ENCODE measurements at places on chromosomes 3 and 15.

- no peak for DNase-seq
Observed at GRCh38 chr15:78679089-78679511, 38.1 kb upstream of the CHRNB4 start.

GRCh38 chr3:93973131-93974126 is at the start of gene PROS1:
TSS of gene PROS1 (minus strand) at chr3:93973896. CDS start at chr3:93973749, 147 bp downstream.
- DNase-seq: peak; percentile 34

DNA sequence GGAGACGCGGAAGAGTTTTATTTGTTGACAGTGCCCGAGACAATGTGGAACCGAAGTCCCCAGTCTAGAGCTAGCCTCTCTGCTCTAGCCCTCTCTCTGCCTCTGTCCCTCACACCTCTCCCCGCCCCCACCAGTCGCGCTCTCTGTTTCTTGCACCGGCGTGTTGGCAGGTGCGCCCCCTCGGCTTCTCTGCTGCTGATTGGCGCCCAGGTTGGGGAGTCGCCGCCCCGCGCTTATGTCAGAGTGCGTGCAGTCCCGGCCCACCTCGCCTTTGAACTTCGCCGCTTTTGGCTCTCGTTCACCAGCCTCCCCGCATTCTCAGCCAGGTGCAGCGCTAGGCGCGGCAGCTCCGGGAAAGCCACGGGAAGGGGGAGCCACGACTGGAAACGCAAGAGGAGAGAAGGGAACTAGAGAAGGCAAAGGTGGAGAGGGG is at the start of gene SOX14:
TSS of gene SOX14 (plus strand) at position 315 of the 433 bp plus-strand sequence. CDS start 470 bp downstream, outside the sequence.
- no peak for DNase-seq

DNA sequence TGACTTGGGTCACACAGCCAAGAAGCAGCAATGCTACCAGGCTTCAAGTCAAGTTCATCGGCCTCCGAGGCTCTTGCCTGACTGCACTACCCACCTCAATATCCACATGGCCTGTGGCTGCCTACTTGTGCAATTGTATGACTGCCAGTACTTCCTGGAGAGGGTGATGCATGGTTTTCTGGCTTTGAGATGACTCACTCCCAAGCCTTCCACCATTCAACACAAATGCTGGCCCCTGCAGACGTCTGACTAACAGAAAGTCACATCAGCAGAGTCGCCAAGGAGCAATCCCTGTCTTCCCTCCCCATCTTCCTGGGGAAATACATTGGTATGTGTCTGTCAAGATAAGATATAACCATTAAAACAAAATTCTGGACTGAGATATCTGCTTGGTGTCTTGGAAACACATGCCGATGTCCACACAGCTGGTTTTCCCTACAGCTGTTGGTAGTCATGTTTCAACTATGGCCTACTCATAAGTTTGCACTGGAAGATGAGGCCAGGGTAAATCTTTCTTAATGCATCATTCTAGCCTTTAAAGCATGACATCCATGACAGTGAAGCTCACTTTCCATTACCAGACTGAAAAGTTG is 79.6 kb upstream of the SPATA12 start:
- DNase-seq: peak; percentile 66

DNA sequence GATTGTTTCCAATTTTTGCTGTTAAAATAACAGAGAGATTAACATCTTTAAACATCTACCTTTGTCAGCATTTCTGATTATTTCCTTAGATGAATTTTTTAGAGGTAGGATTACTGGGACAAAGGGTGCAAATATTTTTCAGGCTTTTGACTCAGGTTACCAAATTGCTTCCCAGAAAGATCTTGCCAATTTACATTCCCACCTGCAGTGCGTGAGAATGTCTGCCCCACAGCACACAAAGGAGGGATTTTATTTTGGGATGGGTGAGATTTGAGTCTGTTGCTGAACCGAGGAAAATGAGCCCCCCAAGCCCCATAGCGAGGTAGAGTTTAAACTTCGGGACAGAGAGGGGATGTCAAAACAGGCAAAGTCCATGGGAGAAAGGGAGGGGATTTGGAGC is 25.9 kb upstream of the RNU6-1 start:
- DNase-seq: no peak

GRCh38 chr3:14769544-14770325 is 49.0 kb upstream of the FGD5 start:
- DNase-seq: no peak

DNA sequence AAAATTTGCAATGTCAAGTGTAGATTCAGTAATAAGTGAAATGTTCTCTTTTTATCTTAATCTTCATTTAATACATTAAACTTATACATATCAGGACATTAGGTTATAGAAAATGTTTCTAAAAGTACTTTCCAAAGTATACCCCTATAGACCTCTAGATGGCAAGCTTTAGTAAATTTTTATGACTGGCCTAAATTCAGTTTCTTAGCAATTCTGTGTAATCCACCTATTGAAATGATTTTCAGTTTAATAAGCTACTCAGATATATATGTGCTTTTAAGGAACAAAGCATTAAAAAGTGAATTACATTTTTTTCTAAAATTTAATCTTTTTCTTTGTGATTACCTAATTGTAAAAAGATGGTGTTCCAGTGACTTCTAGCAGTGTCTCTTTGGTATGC is 342.2 kb downstream of the GBE1 start:
- no peak for DNase-seq

DNA sequence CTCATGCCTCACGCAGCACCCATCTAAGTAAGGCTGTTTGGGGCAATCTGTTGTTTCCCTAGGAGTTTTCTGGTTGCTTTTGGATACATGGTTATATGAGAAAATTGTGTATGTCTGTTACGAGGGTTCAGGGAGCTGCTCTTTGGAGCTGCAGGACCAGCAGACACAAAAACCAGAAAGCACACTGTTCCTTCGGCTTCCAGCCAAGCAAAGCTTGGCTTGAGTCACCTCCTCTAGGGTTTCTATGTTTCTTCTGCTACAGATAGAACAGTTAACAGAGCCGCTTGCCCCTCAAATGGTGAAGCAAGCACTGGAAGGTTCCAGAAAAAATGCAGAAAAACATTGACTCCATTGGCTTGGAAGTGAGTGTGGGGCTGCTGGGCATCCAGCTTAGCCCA is 49.2 kb upstream of the CTDSPL start:
- DNase-seq: no peak

GRCh38 chr15:58161436-58161930 is 23.3 kb downstream of the AQP9 start:
- DNase-seq: no peak

DNA sequence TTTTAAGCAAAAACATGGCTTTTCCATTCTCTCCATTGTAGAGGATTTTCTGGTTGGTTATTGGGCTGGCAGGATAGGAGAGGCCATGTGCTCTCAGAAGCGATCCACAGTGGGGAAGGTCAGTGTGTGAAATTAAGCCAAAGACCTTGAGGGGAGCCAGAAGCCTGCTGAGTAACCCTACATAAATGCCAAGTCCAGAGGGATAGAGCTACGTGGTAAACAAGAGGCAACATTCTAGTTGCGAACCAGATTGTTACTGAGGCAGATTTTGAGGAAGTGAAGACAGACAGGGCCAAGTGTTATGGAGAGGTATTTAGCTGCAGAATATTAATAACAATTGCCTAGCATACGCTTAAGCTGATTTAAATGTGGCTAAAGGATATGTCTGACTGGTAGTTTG is 592.8 kb upstream of the GBE1 start:
- no peak for DNase-seq

DNA sequence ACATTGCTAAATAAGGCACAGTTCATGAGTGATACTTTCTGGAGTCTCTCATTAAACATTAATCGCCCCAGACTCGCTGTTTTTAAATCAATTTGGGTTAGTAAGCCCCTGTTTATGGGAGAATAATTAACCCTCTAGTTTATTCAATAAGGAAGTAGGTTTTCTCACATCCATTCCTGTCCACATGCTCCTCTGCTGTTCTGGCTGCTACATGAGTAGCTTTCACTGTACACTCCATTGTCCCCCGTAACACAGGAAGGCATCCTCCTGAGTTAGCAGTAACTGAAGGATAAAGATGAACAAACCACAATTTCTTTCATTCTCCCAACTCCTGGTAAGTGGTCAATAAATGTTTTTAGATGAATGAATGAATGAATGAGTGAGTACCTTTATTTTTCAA is 378.5 kb downstream of the DIPK2A start:
- no peak for DNase-seq

DNA sequence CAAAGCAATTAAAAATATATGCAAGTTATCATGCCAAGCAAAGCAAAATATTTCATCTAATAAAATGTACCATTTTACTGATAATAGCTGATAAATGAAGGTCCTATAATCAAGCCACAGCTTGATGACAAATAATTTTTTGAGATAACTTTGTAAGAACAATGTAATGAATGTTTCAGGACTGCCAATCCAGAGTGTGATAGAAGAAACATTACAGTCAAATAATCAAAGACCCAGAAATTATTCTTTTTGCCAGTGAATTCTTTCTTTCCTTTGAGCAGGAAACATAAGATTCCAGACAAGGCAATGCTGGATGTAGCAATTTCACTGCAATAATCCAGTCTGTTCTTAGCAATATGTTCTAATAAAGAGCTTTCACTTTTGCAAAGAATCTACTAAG is 556.1 kb downstream of the PLOD2 start:
- no peak for DNase-seq

DNA sequence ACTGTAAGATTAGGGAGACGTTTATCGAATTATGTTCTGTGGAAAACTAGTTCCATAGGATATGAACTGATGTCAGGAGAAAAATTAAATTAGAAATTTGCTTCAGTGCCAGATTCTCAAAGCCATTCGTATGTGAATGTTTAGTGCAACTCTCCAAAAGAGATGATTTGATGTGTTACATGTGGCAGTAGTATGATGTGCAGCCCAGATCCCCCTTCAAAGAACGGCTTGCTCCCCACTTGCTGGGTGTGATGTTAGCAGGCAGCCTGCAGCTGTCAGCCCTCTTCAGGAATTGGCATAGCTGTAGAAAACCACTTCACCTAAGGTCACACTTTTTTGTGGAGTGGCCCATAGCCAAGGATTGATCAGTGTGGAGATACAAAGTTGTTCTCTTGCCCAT is 127.0 kb upstream of the CCDC54 start:
- no peak for DNase-seq

- no peak for DNase-seq
Observed at GRCh38 chr3:52121464-52121805, 32.8 kb downstream of the POC1A start.

GRCh38 chr15:62989366-62990055 is 53.0 kb upstream of the TPM1 start:
- DNase-seq: no peak

GRCh38 chr15:90427185-90427584 is 39.1 kb downstream of the IQGAP1 start:
- DNase-seq: no peak

DNA sequence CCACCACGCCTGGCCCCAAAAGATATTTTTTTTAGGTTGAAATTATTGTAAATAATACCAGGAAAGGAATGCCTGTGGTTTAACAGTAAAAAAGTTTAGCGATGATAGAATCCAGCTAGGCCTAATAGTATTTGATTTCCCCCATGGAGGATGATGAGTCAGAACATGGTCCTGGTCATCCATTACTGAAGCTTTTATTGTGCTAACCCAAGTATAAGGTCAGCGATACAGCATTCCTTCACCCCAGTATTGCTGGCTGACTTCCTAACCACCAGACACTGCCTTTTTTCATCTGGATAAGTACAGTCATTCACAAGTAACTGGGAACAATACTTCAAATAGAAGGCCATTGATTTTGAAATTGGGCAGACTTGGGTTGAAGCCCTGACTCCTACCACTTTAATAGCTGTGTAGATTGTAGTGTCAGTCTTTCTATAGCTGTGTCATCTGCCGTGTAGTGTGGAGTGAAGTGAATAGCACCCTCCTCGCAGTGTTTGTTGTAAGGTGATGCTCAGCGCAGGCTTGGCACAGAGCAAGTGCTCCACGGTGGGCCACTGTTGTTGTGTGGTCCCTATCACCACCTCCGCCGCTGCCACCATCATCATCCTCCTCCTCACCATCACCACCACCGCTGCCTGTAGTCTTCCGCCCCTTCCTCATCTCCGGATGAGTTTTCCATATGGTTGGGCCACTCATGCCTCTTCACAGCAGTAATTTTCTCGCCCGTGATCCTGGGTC is 436.0 kb upstream of the TPM1 start:
- DNase-seq: no peak

GRCh38 chr3:61743067-61743466 is 181.7 kb downstream of the PTPRG start:
- no peak for DNase-seq

- no peak for DNase-seq
Observed at GRCh38 chr3:184380627-184381260, 890 bp downstream of the CHRD start.

- DNase-seq: no peak
Observed at GRCh38 chr15:71747128-71748083, 62.9 kb upstream of the NR2E3 start.

DNA sequence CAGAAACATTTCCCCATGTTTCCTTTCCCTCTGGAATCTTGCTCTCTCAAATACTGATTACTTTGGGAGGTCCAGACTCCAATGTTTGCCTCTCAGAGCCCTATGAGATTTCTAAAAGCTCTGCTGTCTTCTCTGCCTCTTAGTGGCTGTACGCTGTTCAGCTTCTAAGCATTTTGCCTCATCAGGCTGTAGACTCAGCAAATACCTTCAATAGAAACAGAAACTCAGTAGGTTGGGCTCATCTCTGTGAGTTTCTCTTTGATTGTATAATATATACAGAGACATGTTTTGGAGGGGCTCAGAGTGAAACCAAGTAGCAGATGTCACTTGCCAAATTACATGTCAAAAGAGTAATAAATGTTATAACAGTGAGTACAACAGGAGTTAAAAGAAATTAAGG is 380.8 kb upstream of the MEIS2 start:
- DNase-seq: no peak

DNA sequence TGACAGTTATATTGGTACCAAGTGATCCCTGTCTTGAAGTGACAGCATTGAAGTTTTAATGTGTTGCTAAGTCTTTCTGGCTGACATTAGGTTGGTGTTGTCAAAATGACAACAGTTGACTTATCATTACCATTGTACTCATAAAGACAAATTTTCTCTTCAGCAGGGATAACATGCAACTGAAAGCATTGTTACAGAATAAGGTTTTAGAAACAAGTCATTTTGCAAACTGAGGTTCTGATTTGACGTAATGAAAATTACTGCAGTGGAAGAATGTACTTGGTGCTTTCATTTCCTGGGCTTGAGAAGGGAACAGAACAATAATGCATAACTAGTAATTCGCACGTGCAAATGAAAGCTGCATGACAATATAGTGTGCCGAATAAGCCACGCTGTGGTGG is 75.1 kb downstream of the MOBP start:
- no peak for DNase-seq

DNA sequence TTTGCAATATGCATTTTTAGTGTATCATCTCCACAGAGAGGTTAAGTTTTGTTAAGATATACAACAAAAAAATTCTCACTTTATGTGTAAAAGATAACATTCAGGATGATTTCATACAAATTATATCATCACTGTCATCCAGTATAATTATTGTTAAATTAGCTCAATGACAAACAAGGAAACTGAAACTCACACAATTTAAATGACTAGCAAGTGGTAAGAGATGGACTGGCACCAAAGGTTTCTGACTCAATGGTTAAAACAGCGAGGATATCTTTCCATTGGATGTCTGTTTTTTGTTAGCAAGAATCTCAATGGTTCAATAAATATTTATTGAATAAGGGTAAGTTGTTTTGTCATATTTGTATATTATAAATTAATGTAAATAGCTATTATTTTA is 22.6 kb downstream of the CIP2A start:
- DNase-seq: no peak

- no peak for DNase-seq
Observed at GRCh38 chr3:128316481-128316891, 150.2 kb downstream of the DNAJB8 start.

- DNase-seq: peak; percentile 62
Observed at GRCh38 chr15:43702174-43702573, 8.5 kb downstream of the CKMT1A start.

- no peak for DNase-seq
Observed at GRCh38 chr3:174424656-174425055, 434.5 kb upstream of the NAALADL2 start.
